ENCODE measurements at places on chromosomes 16 and 17.

DNA sequence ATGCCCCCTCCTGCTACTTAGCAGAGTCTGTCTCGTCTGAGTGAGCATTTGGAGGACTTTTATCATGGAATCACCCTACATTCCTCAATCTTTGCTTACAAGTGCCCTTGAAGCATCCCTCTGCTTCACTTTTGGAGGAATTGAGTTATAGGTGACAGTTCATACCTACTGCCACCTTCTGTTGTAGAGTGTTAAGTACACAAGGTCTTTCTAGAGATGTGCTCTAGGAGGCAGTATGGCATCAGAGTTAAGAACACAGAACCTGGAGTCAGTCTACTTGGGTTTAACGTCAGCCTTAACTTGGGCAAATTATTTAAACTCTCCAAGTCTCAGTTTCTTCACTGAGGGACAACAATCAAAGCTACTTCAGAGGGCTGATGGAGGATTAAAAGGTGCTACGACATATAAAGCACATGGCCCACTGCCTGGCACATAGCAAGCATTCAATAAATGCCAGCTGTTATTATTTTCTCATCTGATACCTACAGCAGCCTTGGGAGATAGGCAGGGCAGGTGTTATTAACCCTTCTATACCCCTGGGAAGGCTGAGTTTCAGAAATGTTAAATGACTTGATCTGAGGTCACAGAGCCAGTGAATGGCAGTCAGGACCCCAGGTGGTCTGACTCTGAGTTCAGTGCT lies 62.2 kb downstream of the UTP18 start:
- no peak overlapping the region for H3K4me3 ChIP-seq
- DNase-seq, result no peak
- no peaks in the 10 kb centered on the region for H3K27me3 ChIP-seq
- no peak overlapping the region for H3K27ac ChIP-seq
- no peaks in the 10 kb centered on the region for H3K36me3 ChIP-seq

DNA sequence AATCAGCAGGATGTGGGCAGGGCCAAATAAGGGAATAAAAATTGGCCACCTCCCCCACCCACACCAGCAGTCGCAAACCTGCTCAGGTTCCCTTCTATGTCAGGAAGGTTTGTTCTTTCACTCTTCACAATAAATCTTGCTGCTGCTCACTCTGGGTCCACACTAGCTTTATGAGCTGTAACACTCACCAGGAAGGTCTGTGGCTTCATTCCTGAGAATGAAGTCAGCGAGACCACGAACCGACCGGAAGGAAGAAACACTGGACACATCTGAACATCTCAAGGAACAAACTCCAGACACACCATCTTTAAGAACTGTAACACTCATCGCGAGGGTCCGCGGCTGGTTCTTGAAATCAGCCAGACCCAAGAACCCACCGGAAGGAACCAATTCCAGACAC lies 115.5 kb upstream of the TBX2 start:
- H3K4me3 ChIP-seq, result no peak overlapping the region
- no peak overlapping the region for H3K27ac ChIP-seq
- H3K36me3 ChIP-seq, result no peaks in the 10 kb centered on the region
- no peaks in the 10 kb centered on the region for H3K27me3 ChIP-seq
- DNase-seq, result no peak

- no peak overlapping the region for H3K27ac ChIP-seq
- H3K4me1 ChIP-seq, result no peaks in the 10 kb centered on the region
- H3K4me3 ChIP-seq, result no peak overlapping the region
- no peak for DNase-seq
- no peaks in the 10 kb centered on the region for H3K27me3 ChIP-seq
- no peaks in the 10 kb centered on the region for H3K36me3 ChIP-seq
Measured at GRCh38 chr17:6862825-6863224, 31.3 kb upstream of the TEKT1 start.

DNA sequence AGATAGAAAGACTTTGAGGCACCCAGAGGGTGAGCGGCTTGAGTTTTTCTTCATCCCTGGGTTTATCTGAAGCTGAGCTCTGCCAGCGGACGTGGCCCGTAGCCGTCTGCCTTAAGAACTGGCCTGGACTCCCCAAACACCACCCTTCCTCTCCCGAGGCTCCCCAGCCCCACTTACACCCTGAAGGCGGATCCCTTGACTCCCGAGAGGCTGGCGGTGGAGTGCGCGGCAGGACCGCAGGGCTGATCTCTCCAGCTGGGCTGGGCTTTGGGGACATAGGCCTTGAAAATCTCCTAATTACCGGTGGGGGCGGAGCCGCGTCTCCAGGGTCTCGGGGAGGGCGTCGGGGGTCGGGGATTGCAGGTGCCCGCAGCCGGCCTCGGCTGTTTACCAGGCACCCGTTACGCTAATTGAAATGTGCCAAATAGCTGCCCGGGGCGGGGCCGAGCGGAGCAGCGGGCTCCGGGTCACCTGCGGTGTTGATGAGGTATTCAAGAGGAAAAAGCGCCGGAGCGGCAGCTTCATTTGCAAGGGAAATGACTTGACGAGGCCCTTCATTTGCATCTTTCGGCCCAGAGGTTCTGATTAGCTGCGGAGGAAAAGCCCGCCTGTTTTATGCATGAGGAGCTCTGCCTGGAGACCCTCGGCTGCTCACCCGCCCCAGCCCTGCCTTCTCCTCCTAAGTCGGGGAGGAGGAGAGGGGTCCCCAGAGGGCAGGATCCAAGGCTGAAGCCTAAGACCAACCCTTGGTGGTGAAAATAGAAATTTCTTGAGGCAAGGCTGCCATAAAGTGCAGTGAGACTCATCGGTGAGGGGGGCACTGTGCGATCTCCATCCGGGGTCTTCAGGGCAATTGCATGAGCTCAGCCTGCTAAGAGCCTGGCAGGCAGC lies 100.7 kb downstream of the MGAT5B start:
- H3K27ac ChIP-seq, result no peak overlapping the region
- no peaks in the 10 kb centered on the region for H3K36me3 ChIP-seq
- peaks cover 10% of the 10 kb centered on the region for H3K4me1 ChIP-seq
- peak overlapping the region; percentile 33 for H3K4me3 ChIP-seq
- H3K27me3 ChIP-seq, result peaks cover 31% of the 10 kb centered on the region

GRCh38 chr17:31595076-31595475 lies 203.6 kb downstream of the RAB11FIP4 start:
- no peak overlapping the region for H3K27ac ChIP-seq
- H3K36me3 ChIP-seq, result peaks cover 9% of the 10 kb centered on the region
- no peak for DNase-seq
- peaks cover 35% of the 10 kb centered on the region for H3K4me1 ChIP-seq

GRCh38 chr16:89449726-89450335 lies 40.5 kb downstream of the ANKRD11 start:
- H3K4me3 ChIP-seq, result no peak overlapping the region
- DNase-seq, result no peak
- no peaks in the 10 kb centered on the region for H3K27me3 ChIP-seq
